ENCODE measurements at places on chromosomes 2 and 18.

GRCh38 chr2:24482251-24482971, 8.6 kb upstream of the NCOA1 start:
- DNase-seq = no peak

DNA sequence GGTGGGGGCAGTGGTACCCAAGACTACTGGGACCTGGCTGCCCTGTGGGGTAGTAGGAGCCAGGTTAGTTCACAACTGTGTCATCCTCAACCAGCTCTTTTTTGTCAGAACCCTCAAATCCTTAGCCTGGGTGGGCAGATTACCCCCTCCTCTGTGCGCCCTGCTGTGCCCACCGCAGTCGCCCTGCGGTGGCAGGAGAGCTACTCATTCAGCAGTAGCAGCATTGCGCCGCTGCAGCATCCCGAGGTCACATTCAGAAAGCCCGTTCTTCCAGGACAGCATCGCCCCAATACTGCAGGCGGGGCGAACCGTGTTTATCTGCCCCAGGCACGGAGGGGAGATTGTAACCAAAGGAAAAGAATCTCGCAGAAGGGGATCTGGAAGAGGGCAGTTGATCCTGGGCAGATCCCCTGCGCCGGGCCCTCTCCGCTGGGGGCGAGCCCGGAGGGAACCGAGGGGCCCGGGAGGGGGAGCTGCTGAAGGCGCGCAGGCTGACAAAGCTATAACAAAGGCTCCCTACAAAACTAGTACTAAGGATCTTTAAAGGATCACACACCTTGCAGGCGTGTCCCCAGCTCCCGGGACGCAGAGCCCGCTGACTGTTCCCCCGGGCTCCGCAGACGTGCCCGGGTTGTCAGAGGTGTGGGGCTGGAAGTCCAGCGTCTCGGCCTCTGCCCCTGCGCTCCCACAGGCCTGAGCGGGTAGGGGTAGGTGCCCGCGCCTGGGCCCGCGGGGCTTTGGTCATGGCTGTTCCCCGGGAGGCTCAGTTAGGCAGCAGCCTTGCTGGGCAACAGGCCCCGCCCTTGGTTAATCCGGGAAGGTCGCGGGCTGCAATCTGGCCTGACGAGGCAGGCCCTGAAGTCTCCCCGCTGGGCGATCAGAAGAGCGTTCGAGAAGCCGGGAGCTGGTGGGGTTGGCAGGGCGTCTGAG, 13.2 kb downstream of the POU3F3 start:
- DNase-seq = no peak

DNA sequence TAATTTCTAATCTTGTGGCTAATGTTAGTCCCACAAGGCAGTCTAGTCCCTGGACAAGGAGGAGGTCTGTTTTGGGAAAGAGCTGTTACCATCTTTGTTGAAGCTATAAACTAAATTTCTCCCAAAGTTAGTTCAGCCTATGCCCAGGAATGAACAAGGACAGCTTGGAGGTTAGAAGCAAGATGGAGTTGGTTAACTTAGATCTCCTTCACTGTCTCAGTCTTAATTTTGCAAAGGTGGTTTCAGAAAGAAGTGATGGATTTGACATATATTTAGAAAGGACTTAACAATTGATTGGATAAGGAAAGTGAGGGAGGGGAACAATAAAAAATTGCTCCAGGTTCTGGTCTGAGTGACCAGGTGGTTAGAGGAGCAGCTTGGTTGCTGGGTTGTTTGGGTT, 14.6 kb upstream of the SCYGR1 start:
- DNase-seq = no peak

GRCh38 chr2:69291004-69291650, 95.9 kb downstream of the GFPT1 start:
- DNase-seq = no peak

GRCh38 chr2:37358466-37358865, 14.0 kb downstream of the QPCT start:
- DNase-seq = no peak

DNA sequence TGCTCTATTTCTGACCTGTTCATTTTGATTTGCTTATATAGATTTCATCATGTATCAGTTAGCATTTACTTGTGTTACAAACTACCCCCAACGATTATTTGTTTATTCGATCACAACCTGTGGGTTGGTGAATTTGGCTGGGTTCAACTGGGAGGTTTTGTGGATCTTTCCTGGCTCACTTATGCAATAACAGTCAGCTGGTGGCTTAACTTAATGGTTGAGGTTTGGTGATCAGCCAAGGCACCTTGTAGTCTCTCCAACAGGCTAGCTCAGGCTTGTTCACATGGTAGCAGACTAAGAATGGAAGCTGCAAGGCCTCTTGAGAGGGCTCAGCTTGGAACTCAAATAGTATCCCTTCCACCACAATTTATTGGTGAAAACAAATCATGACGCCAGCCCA, 5.4 kb upstream of the PUM2 start:
- DNase-seq = no peak

- no peak for DNase-seq
Observed at GRCh38 chr2:120433816-120434290, 87.9 kb downstream of the INHBB start.

DNA sequence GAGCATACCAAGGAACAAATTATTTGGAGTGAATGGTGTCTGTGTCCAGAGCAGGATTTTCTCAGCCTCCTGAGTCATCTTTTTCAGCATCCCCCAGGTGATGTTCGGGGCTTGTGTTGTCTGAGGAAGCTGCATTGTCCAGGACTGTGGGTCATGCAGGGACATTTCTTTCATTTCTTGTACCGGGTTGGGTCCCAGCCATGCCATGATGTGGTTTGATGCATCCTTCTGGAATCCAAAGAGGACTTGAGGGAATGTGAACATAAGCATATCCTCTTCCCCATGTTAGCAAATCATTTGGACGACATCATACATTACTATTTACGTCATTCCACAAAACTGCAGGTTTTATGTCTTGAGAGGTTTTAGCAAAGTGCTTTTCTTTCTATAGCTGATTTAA, 797.8 kb downstream of the CCDC85A start:
- no peak for DNase-seq

GRCh38 chr2:69680001-69680675, 36.6 kb upstream of the AAK1 start:
- no peak for DNase-seq

DNA sequence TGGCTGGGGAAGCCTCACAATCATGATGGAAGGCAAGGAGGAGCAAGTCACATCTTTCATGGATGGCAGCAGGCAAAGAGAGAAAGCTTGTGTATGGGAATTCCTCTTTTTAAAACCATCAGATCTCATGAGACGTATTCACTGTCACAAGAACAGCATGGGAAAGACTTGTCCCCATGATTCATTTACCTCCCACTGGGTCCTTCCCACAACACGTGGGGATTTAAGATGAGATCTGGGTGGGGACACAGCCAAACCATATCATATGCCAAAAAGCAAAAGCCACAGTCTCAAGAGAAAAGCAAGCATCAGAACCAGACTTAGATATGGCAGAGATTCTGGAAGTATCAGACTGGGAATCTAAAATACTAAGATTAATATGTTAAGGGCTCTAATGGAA, 30.0 kb upstream of the SCRN3 start:
- no peak for DNase-seq

DNA sequence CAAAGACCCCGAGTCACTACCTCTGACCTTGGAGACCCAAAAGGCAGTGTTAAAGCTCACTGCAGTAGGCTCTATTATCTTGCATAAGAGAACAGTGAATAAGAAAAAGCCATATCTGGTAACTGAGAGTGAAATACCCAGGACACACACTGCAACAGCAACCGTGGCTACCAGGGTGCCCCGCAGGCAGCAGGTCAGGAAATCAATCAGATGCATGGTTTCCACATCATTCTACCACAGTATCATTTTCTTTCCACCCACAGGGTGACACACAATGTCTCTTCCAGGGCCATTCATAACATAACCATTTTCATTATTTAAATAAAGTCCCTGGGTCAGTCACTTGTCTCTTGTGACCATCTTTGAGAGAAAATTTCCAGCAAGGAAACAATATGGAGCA, 131.3 kb downstream of the CCBE1 start:
- DNase-seq = no peak

DNA sequence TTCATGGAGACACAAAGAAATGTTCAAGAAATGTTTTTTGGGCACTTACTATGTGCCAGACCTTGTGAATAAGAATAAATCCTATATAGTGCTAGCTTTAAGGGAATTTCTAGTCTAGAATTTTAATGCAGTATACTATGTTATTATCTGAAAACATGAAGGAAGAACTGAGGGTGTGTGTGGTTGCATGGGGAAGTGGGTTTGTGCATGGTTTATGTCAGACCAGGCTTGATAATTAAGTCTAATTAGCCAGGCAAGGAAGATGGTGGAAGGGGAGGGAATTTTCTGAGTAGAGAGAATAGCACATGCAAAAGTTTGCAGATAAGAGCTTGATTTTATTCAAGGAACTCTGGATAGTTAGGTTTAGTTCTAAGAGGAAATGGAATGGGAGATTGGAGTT, 6.5 kb downstream of the RBBP8 start:
- no peak for DNase-seq

GRCh38 chr18:48304906-48305693, 104.1 kb downstream of the ZBTB7C start:
- DNase-seq = no peak

DNA sequence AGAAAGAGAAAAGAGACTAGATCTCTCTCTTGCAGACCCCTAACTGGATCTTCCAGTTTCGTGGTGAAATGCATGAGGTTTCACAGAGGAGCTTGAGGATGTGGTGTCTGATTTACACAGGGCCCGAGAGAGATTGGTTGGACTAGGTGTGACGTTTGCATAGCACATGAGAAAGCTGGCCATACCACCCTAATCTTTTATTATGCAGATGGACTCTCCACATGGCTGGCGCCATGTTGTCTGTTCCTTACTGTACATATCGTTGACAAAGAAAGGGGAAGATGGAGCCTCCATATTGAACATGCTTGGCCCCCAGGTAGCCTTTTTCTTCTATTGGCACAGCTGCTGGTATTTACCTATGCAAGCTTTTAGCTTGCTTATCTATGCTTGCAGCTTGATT, 27.5 kb upstream of the PGAP1 start:
- DNase-seq = no peak

GRCh38 chr2:165238295-165238694, 919 bp upstream of the SCN2A start:
- peak; percentile 27 for DNase-seq

DNA sequence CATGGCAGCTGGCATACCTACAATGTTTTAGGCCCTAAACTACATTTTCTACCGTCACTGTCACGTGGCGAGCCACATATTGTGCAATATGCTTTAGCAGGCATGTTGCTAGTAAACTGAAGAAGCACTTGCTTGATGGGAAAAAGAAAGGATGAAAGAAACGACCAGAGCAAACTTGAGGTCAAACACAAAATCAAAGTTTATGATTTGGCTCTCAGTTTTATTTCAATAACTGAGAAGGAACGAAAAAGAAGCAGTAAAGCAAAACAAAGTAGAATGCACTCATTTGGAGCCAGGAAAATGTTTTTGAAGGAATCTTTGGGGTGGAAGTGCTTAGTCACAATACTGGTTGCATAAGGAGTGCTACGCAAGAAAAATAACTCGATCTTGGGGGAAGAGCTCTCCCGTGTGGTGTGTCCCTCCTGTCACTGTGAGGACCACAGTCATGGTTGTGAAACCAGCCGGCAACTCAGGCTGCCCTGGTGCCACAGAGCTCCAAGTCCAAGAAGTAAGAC, 349.8 kb downstream of the RBM43 start:
- no peak for DNase-seq

DNA sequence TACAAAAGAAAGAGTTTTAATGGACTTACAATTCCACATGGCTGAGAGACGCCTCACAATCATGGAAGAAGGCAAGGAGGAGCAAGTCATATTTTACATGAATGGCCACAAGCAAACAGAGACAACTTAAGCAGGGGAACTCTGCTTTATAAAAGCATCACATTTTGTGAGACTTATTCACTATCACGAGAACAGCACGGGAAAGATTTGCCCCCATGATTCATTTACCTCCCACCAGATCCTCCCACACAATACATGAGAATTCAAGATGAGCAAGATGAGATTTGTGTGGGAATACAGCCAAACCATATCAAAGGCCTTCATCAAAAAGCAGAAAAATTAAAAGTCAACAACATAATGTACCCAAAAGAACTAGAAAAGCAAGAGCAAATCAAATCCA, 111.0 kb upstream of the RPRM start:
- DNase-seq = no peak

GRCh38 chr2:50513724-50514123, 518.2 kb downstream of the NRXN1 start:
- no peak for DNase-seq

GRCh38 chr2:169105476-169105875, 36.1 kb downstream of the DHRS9 start:
- no peak for DNase-seq

GRCh38 chr2:174575124-174575776, 22.4 kb downstream of the WIPF1 start:
- peak; percentile 19 for DNase-seq

GRCh38 chr18:68969027-68969426, 171.1 kb downstream of the CCDC102B start:
- DNase-seq = no peak

DNA sequence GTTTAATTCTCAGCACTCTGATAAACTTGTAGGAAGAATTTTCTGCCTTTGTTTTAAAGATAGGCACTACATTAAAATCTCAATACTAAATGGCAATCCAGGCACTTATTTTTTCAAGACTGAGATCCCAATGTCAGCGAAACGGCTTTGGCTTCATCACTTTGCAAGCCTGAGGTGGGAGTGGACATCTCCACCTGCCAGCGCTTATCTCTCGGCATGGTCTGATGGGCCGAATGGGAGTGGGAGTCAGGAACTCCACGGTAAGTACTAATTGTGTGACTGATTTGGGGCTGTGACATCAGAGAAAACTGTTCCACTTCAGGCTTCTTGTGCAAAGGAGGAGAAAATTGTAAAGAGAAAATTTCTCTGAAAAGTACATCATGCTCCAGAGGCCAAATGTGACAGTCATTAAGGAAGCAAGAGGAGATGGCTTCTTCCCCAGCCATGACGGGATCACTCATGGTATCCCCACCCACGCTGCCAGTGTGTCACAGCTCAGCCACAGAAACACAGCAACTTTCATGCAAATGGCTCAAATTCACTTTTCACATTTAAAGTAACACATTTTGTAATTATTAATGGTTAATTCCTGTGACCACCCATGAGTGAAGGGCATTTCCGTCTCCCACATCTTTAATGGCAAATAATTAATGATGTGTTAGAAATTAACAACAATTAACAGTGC, 385.5 kb upstream of the HNRNPA3 start:
- no peak for DNase-seq

DNA sequence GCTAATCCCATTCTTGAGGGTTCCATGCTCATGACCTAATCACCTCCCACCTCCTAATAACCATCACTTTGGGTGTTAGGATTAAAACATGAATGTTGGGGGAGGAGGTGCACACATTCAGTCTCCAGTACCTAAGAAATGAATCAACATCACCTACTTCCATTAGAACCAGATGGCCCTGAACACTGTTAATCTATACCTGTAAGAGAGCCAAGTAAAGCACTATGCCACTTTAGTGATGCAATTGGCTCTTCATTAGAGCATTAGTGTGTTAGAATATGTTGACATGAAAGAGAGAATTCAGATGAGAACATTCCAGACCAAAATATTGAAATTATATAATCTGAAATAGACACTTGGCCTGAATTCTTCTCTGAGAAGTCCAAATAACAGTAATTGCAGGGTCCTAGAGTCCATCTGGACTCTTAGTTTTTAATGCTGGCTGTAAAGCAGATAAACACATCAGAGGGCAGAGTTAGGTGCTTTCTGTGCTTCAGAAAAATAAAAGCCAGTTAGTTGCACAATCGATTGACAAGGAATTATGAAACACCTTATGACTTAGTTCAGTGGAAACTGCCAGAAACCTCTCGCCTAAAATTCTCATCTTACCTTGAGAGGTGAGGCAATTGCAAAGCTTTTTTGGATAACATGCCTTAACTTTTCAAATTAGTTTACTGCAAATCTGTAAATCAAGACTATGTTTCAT, 923.7 kb downstream of the SLC4A3 start:
- no peak for DNase-seq

Data from activated CD8-positive, alpha-beta T cell treated with anti-CD3 and anti-CD28 coated beads, Interleukin-2, amount 10 ng/mL, durations not matched to agents 7 days and 5 days (primary cell).